ENCODE measurements at places on chromosomes 4 and X.

DNA sequence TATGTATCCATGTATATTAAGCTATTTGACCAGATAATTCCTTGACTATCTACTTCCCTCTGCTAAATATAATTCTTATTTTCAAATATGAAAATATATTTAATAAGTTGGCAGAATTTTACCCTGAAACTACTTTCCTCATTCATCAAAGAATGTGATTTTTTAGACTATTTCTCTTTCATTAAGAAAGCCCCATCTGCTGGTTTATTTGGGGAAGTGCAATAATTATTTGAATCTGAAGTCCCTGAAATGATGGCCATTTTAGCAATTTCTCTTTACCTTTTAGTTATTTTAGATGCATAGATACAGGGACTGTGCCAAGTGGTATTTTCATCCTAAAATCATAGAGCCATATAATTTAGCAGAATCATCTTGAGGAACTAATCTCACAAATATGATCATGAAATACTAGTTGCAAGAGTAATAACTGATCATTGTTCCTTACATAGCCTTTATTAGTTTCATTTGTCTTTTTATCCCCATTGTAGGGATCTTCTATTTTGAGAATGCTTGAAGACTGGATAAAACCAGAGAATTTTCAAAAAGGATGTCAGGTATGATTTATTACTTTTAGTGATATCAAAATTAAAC lies 39.0 kb downstream of the ENPEP start:
- no peaks in the 10 kb centered on the region for H3K27me3 ChIP-seq
- no peak for DNase-seq
- no peaks in the 10 kb centered on the region for H3K36me3 ChIP-seq
- H3K4me1 ChIP-seq = no peaks in the 10 kb centered on the region
- no peak overlapping the region for H3K4me3 ChIP-seq

GRCh38 chrX:69293776-69294601 lies 128.7 kb upstream of the PJA1 start:
- H3K36me3 ChIP-seq = no peaks in the 10 kb centered on the region
- no peaks in the 10 kb centered on the region for H3K4me1 ChIP-seq
- DNase-seq = no peak
- no peak overlapping the region for H3K27ac ChIP-seq
- no peaks in the 10 kb centered on the region for H3K27me3 ChIP-seq

- no peak overlapping the region for H3K4me3 ChIP-seq
- DNase-seq = no peak
Measured at GRCh38 chrX:37816766-37817165, 30.6 kb downstream of the DYNLT3 start.

DNA sequence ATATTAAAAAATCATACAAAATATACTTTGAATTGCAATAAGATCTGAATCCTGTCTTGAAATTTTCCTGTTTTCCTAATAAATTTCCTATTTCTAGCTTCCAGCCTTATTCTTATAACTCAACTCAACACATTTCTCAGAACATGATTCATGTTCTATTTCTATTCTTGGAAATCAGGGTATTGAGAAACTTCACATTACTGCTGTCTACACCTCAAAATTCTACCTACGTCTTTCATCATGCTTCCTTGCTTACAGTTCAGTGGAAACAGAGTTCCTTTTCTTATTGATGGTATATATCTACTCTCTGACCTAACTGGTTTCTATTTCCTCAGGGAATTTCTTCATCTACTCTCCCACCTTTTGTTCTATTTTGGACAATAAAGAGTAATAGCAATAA lies 2139.0 kb downstream of the ARAP2 start:
- H3K4me3 ChIP-seq = no peak overlapping the region
- H3K4me1 ChIP-seq = no peaks in the 10 kb centered on the region
- no peaks in the 10 kb centered on the region for H3K36me3 ChIP-seq
- no peak overlapping the region for H3K27ac ChIP-seq

DNA sequence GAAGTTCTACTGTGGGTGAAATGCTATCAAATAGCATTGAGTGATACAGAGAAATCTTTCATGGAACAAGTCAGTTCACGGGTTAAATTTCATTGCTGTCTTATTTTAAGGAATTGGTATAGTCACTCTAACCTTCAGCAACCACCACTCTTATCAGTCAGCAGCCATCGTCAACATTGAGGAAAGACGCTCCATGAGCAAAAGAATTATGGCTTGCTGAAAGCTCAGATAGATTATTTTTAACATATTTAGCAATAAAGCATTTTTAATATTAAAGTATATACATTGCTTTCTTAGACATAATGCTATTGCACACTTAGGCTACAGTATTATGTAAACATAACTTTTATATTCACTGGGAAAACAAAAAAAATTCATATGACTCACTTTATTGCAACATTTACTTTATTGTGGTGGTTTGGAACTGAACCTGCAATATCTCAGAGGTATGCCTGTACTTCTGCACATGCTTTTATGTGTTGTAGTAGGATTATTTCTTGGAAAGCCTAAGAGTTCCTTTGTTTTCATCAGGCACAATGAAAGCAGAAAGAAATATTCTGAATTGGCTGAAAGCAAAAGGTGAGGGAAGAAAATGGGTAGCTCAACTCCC lies 586.7 kb downstream of the GBA3 start:
- no peak overlapping the region for H3K27ac ChIP-seq
- no peaks in the 10 kb centered on the region for H3K4me1 ChIP-seq
- H3K36me3 ChIP-seq = no peaks in the 10 kb centered on the region
- no peak for DNase-seq
